ENCODE measurements at places on chromosomes 5 and 9.

DNA sequence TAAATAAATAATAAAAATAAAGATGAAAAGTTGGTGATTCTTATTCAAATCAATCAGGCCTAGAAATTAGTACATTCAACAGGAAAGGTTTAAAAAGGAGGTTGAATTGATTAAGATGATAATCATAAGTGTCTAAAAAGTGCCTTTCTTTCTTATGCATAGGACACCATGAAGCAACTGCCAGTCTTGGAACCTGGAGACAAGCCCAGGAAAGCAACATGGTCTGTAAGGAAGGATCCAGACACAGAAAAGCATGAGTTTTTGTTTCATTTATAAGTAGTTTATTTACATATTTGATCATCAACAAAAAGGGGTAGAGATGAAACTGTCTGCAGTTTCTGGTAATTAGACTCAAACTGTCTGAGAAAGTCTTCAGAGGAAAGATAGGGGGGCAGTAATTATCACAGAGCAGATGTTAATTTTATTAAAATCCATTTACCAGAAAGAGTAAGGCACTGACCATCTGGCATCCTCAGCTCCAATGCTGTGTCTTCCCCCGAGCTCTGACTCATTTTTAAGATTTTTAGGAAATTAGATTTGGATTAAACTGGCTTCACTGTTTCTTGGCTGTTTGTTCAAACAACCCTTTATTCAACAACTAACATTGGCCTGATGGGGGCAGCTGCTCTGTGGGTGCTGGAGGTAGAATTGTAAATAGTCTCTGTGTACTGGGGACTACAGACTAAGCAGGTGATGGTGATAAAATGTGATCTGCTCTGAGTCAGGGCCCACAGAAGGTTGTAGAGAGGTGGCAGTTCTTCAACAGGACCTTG lies 2.7 kb downstream of the RABEPK start:
- DNase-seq: no peak

- DNase-seq: no peak
Measured at GRCh38 chr5:15252331-15252730, 247.6 kb upstream of the FBXL7 start.

DNA sequence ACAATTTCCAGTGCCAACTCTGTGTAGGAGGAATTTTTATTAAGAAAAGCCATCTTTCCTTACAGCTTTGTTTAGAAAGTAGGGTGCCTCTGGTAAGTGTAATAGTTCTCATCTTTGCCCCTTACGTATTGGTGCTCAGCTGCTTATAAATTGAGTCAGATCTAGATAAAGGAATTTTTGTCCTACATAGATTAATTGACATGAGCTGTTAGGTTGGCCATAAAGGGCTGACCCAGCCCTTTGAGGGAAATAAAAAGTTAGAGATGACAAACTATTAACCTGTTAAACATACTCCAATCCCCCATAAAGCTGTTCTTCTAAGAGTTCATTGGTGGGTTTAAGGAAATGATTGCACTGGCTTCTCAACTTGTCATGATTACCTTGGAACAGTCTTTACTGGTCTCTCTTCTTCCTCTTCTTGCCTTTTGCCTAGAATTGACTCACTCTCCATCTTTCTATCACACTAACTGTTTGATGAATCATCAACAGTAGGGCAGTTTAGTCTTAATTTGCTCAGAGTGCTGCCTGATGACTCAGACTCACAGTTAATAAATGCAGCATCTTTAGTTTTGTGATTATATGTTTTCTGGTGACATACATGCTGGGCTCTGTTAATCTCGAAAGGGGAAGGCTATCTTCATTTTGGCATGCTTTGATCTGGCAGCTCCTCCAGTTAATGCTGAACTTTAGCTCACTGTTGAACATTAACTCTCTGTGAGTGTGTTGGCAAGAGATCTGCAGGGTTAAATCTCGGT lies 51.7 kb downstream of the ARHGAP26 start:
- peak; percentile 21 for DNase-seq

DNA sequence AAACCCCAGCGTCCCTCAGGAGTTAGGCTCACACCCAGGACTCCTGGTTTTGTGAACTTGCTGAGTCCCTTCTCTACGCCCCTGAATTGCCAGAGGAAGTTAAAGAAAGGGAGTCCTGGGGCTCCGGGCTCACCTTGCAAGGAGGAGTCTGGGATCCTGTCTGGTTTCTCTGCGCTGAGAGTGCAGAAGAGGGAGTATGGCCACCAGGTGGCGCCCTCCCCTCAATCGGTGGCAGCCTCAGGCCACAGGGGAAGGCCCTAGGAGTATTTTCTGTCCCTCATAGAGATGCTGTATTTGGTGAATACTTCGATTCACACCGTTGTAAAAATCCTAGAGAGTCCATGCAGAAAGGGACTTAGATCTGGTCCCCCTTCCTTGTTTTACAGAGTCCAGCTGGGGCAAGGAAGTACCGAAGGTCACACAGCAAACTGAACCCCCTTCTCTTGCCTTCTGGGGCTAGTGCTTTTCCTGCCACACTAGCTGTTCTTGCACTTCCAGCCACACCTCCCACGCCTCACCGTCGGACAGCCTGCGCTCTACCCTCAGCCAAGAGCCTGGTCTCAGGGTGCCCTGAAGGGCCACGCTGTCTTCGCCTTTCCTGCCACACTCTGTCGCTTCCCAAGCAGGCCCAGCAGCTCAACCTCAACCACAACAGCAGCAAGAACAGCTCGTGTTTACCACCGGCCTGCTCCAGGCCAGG lies 10.2 kb downstream of the HAND1 start:
- peak; percentile 70 for DNase-seq

- peak; percentile 64 for DNase-seq
Measured at GRCh38 chr5:168706655-168707069, 127.5 kb upstream of the PANK3 start.

- DNase-seq: no peak
Measured at GRCh38 chr9:92638621-92639101, 31.3 kb downstream of the IPPK start.

DNA sequence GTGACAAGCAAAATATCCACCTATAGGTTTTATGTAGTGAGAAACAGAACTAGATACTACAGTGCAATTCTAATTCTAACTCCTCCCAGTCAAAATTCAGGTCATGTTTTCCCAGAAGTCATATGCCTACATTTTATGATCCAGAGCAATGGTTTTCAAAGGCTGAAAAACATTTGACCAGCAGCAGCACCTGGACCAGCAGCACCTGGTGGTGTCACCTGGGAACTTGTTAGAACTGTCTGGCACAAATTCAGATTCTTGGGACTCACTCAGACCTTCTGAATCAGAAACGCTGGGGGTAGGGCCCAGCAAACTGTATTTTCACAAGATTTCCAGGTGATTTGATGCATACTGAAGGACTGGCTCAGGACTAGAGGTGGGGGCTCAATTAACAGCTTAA lies 367.7 kb upstream of the RFX3 start:
- DNase-seq: no peak

GRCh38 chr9:105296877-105297287 lies 52.4 kb downstream of the SLC44A1 start:
- peak; percentile 79 for DNase-seq

All from erythroblast (primary cell).